ENCODE measurements at places on chromosomes 7 and 10.

GRCh38 chr7:118195837-118196474 is 12.0 kb downstream of the LSM8 start:
- DNase-seq: peak; percentile 38

DNA sequence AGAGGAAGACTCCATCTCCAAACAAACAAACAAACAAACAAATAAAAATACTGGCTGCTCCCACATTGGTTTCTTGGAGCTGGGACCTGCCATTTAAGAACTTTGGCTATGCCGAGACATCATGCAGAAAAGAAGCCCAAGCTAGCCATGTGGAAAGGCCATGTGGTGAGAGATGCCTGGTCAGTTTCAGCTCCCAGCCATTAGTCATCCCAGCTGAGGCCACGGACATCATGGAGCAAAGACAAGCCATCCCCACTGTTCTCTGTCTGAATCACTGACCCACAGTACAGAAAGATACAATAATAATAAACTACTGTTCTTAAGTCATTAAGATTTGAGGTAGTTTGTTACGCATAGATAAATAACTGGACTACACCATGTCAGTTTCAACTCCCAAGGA is 70.0 kb upstream of the PCBD1 start:
- no peak for DNase-seq

DNA sequence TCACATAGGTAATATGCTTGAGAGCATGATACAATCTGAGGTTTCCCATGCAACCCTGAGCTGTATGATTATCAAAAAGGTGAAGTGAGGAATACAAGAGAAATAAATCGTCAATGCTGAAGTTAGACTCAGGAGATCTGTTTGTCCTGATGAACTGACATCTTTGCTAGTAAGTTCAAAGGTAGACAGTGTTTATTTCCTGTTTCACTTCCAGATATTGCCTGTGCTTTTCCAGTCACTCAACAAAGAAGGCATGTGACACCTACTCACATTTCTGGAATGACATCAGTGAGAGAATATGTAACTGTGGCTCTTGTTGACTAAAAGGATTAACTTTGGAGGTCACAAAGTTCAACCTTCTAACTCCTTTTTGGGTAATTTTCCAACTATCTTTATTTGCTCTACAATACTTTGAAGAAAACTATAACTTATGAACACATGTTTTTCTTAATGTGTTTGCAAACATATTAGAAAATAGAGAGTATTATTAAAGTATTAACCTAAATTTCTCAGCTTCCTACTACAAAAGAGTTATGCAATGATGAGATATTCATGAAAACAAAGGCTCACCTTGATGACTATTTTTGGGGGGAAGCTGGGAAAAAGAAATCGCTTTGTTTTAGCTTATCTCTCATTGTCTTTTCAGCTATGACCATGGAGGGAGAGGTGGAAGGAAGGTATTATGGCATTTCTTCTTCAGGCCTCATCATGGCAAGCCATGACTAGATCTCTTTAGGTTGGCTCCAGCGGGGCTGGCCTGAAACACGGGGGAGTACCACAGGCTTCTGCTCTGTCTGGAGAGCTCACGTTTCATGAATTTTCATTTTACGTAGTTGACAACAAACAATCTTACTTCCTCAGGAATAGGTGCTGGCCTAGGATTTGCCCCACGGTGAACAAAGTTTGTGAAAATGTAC is 214.7 kb upstream of the SLC26A5 start:
- no peak for DNase-seq

DNA sequence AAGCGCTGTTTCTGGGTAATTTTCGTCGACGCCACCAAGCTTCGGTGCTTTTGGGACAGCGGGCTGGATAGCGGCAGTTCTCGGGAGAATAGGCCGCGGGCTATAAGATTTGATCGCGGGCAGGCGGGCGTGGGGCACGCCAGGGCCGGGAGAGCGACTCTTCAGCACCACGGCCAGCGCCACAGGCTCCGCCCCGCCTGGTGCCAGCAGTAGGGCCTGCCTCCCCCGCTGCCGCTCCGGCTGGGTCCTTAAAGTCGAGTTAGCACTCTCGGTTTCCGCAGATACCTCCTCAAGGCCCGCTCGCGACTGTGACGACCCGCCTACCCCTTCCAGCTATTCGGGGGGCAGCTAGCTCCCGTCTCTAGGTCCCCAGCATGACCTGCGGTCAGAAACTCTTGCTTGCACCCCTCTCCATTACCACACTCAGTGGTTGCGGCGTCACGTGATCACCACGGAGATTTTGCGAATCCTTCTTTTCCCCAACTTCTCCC is 9.4 kb downstream of the NXPH1 start:
- DNase-seq: no peak

GRCh38 chr7:36787933-36788378 is 63.7 kb upstream of the AOAH start:
- DNase-seq: no peak

- peak; percentile 89 for DNase-seq
Measured at GRCh38 chr10:126663328-126663727, 7.2 kb downstream of the C10orf90 start.

- no peak for DNase-seq
Measured at GRCh38 chr10:80571352-80571751, 33.6 kb downstream of the SH2D4B start.

DNA sequence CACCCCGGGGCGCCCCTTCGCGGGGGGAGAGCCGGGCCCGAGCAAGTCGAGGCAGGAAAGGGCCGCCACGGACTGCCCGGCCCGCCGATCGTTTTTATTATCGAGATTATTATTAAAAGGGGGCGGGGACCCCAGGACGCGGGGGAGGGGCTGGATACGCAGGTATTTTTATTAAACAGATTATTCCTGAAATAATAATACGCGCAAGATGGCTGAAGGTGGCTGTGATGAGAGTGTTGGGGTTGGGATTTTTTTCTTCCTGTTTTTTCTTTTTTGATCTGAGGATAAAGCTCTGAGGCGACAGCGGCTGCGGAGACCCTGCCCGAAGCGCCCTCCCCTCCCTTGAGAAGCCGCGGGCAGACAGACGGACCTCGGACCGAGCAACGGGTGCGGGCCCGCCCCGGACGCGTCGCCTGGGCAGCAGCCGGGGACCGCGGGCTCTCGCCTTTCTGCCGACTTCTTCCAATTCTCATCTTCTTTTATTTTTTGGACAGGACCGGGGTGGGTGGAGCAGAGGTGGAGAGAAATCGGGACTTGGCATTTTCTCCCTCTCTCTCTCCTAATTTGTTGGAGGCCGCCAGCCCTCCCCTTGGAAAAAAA is 1.4 kb upstream of the TRIM8 start:
- DNase-seq: peak; percentile 70

- DNase-seq: no peak
Measured at GRCh38 chr7:3399858-3400257, 98.8 kb downstream of the SDK1 start.

DNA sequence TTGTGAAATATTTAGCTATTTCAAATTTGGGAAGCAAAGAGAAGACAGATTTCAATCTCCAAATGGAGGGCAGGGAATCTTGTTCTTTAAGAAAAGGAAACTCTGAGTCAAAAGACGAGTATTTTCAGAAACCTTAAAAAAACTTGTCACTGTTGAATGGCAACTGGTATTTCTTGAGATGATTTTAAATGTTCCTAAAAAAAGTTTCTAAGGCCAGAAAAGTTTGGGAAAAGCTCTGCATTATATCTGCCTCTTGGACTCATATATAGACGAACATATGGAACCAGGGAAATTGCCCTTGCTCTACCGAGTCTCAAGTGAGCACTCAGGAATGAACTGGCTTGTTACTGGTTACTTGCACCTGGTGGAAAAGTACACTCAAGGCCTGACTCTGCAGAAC is 69.5 kb downstream of the ADAM22 start:
- DNase-seq: no peak

DNA sequence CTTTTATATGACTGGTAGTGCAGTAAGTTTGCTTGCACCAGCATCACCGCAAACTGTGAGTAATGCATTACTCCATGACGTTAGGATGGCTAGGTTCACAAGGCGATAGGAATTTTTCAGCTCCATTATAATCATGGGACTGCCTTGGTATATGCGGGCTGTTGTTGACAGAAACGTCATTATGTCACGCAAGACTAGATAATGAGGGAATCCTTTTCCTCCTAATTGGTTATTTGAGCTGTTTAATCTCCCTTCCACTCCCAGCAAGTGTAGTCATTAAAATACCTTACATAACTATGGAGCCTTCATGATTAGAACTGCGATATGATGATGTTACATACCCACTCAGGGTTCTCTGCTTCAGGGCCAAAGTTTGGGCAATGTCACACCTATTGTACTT is 17.3 kb downstream of the KLLN start:
- DNase-seq: no peak

DNA sequence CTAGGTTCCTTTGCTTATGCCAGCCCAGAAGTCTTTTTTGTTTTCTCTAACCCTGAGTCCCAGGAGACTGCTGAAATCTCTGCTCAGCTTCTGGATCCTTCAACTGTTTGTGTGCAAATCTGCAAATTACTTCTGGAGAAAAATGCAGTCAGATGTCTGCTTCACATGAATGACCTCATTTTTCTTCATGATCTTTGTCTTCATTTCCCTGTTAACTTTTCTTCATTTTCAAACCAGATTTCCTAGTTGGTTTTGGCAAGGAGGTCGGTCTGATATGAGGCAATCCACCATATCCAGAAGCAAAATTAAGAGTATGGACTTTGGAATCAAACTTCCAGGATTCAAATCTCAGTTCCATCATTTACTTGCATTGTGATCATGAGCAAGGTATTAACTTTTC is 66.8 kb downstream of the ZNF503 start:
- DNase-seq: no peak

GRCh38 chr7:81669476-81670105 is 100.3 kb downstream of the HGF start:
- DNase-seq: no peak

GRCh38 chr7:2781636-2782035 is 62.5 kb downstream of the GNA12 start:
- DNase-seq: no peak

- no peak for DNase-seq
Measured at GRCh38 chr7:3753868-3754267, 452.8 kb downstream of the SDK1 start.

- peak; percentile 37 for DNase-seq
Measured at GRCh38 chr10:126062131-126063032, 166.0 kb downstream of the FANK1 start.

DNA sequence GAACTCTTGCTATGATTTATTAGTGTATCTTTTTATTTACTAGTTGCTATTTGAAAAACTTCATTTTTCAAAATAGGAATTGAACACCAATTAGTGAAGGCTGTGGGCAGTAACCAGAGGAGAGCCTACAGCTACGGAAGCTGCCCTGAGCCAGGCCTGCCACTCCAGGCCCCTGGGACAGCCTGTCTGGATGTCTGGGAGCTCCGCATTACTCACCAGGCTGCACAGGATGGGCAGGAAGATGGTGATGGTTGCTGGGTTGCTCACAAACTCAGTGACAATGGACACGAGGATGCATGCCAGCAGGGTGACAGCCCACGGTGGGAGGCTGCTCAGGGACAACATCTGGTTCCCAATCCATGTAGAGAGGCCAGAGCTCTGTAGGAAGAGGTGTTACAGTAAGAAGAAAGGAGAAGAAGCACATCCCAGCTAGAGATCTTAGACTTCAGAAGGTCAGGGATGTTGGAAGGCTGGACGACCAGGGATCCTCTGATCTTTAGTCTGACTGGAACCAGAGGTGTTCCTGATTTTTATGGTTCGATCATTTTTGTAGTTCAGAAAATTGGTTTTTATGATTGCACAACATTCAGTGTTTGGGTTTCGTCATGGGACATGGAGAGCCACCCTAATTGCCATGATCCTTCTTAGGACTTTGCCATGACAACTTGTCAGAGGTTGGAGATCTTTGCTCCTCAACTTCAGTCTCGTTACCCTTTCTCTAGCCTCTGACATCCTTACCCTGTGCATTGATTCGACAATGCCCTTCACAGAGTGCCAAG is 23.2 kb downstream of the STMP1 start:
- no peak for DNase-seq

DNA sequence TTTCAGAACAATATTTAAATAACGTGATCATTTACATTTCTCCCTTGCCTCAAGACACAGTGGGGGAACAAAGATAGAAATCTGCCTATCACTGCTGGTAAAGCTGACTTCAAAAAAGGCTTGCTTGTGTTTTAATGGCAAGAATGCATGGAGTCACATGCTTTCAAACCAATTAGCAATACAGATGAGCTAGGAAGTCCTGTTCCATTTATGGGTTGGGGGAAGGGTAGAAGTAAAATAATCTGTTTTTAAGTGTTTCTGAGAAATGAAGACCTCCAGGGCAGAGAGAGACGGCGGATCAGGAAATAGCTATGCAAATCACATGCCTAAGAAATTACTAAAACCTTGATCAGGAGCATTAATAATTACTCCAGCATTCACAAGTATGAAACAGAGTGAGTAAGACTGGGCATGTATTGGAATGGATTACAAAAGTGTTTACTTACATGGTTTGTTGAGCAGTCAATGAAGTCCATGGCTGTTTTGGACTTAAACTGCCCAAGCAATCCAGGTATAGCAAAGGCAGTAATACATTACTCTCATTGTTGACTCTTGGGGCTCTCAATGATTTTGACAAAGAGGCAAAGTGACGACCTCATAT is 142.0 kb downstream of the ARID5B start:
- DNase-seq: no peak

DNA sequence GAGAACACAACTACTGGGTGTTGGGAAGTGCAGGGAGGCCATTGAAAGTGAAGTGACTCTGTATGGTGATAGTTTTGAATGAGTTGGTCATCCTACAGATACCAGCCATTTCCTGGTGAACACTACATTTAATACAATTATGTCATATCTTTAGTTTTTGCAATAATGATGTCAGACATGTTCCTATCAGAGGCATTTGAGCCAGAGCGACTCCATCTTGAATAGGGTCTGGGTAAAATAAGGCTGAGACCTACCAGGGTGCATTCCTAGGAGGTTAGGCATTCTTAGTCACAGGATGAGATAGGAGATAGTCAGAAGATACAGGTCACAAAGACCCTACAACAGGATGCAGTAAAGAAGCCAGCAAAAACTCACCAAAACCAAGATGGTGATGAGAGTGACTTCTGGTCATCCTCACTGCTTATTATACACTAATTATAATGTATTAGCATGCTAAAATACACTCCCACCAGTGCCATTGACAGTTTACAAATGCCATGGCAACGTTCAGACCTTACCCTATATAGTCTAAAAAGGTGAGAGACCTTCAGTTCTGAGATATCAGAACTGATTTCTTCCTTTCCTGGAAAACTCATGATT is 28.2 kb downstream of the ADK start:
- no peak for DNase-seq

- no peak for DNase-seq
Measured at GRCh38 chr10:110852947-110853346, 18.8 kb upstream of the PDCD4 start.

Data from nucleus accumbens (tissue), 56 donors.